K562 (cell line): ENCODE measurements at places on chromosomes 6 and 20.
A peak's percentile ranks its signal among the peaks of the same experiment; 100 is the strongest.

GRCh38 chr6:139698526-139699176 is 324.2 kb upstream of the CITED2 start:
- DNase-seq = no peak

DNA sequence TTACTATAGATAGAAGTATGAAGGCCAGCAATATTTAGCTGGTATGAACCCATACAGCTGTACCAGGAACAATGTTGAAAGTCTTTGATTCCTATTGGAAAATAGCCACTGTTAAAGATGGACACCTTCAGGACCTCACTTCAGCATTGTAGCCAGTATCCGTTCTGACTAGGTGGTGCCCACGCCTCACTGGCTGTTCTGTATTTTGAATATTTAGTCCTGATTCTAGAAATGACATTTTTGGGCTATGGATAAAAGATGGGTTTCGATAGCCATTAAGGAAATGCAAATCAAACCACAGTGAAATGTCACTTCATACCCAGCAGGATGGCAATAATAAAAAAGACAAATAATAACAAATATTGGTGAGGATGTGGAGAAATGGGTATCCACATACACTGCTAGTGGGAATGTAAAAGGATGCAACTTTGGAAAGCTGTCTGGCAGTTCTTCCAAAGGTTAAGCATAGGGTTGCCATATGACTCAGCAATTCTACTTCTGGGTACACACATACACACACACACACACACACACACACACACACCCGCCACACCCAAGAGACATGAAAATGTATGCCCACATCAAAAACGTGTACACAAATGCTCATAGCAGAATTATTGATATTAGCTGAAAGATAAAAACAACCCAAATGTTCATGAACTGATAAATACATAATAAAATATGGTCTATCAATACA is 56.8 kb downstream of the UTRN start:
- no peak for DNase-seq

GRCh38 chr20:18215566-18215965 is 72.8 kb upstream of the ZNF133 start:
- DNase-seq = no peak

DNA sequence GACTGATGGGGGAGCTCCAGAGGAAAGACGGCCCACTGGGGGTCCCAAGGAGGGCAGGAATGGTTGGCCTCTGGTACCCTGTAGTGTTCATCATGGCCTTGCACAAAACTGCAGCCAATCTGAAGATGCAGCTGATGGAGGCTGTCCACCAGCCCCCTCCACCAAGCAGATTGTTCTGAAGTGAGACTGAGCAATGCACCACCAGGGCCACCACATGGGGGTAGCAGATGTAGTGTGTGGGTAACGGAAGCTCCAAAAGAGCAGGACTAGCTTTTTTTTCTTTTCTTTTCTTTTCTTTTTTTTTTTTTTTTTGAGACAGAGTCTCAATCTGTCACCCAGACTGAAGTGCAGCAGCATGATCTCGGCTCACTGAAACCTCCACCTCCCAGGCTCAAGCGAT is 181.0 kb upstream of the MYLIP start:
- DNase-seq = peak; percentile 33

GRCh38 chr20:891058-891705 is 25.0 kb downstream of the ANGPT4 start:
- DNase-seq = no peak

GRCh38 chr20:17227669-17228623 is 1.1 kb downstream of the PCSK2 start:
- DNase-seq = no peak

DNA sequence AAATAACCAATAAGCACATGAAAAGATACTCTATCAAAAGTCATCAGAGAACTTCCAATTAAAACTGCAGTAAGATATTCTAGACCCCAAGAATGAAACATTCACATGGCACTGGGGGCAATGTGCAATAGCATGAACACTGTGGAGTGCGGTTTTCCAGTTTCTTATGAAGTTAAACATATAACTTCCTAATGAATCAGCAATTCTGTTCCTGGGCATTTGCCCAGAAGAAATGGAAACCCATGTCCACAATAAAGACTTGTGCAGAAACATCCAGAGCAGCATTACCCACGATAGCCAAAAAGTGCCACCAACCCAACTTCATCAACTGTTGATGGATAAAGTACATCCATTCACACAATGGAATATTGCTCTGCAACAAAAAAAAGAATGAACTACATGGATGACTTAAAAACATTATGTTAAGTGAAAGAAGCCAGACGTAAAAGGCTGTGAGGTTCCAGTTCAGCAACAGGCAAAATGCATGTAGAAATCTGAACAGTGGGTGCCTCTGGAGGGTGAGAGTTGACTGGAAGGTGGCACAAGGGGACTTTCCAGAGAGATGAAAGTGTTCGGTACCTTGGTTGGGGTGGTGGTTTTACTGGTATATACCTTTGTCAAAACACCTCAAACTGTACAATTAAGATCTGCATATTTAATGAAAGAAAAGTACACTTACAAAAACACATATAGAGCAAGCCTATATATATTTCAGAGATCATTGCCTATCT is 207.2 kb upstream of the ECI2 start:
- no peak for DNase-seq
